ENCODE measurements at places on chromosomes 5 and 9.

- H3K27me3 ChIP-seq: peaks cover 12% of the 10 kb centered on the region
- peaks cover 16% of the 10 kb centered on the region for H3K4me1 ChIP-seq
Measured at GRCh38 chr9:134566936-134567335, 74.7 kb upstream of the COL5A1 start.

DNA sequence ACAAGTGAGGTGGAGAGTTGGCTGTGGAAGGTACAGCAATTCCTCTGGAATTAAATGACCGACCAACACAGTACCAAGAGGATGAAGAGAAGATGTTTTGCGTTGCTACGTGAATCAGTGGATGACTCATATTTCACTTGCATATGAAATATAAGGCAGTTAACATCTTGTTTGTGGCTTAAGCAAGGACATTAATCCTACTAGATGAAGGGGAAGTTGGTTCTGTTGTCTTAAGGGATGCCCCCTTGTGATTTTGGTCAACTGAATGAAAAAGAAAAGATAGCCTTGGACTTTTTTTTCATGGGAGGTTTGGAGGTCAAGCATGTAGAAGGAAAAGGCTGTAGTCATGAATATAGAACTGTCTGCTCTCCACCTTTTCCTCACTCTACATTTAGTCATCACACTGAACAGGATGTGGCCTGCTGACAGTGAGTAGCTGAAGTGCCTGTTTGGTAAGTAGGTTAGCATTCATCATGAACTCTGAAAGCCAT, 33.9 kb downstream of the VLDLR start:
- DNase-seq: no peak
- no peaks in the 10 kb centered on the region for H3K27me3 ChIP-seq
- H3K27ac ChIP-seq: no peak overlapping the region
- no peaks in the 10 kb centered on the region for H3K4me1 ChIP-seq

DNA sequence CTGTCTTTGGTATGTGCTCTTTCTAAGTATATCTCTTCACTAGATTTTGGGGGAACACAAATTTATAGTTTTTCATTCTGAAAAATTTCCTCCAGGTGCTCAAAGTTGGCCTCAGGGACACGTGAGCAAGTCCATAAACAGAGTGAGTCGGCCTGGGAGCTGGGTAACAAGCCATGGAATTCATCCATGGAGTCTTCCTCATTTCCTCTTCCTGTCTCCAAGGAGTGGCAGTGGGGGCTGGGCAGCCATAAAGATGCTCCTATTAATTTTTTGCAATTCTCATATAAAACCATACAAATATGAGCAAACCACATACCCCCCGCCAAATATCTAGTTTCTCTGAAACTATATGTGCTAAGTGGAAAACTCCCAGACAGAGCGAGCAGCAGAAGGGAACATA, 136.6 kb upstream of the OTULINL start:
- H3K4me3 ChIP-seq: peak overlapping the region; percentile 29
- peaks cover 14% of the 10 kb centered on the region for H3K36me3 ChIP-seq
- H3K4me1 ChIP-seq: peaks cover 100% of the 10 kb centered on the region
- H3K27ac ChIP-seq: peak overlapping the region; percentile 95

DNA sequence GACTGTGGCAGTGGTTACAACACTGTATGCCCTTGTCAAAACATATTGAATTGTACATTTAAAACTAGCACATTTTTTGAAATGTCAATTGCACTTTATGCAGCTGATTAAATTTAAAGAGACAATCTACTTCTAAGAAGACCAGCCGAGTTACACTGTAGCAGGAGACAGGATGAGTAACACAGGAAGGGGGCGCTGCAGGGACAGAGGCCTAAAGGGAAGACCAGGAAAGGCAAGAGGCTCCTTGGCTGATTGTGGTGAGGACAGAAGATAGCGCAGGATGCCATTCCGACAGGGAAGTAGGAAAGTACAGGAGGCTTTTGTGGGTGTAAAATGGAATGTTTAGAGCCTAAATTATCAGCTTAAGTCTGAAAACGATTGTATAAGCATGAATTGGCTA, 28.2 kb upstream of the PPP2R2B start:
- no peaks in the 10 kb centered on the region for H3K36me3 ChIP-seq
- H3K27me3 ChIP-seq: peaks cover 3% of the 10 kb centered on the region
- peaks cover 9% of the 10 kb centered on the region for H3K4me1 ChIP-seq
- H3K4me3 ChIP-seq: no peak overlapping the region

- H3K4me1 ChIP-seq: no peaks in the 10 kb centered on the region
- no peak for DNase-seq
- no peak overlapping the region for H3K4me3 ChIP-seq
- H3K27ac ChIP-seq: no peak overlapping the region
Measured at GRCh38 chr5:168513861-168514428, 15.2 kb upstream of the FBLL1 start.

- H3K27me3 ChIP-seq: no peaks in the 10 kb centered on the region
- H3K4me1 ChIP-seq: peaks cover 44% of the 10 kb centered on the region
- no peak overlapping the region for H3K4me3 ChIP-seq
- no peak for DNase-seq
- no peak overlapping the region for H3K27ac ChIP-seq
- H3K36me3 ChIP-seq: no peaks in the 10 kb centered on the region
Measured at GRCh38 chr5:82640916-82641315, 362.8 kb upstream of the RPS23 start.

DNA sequence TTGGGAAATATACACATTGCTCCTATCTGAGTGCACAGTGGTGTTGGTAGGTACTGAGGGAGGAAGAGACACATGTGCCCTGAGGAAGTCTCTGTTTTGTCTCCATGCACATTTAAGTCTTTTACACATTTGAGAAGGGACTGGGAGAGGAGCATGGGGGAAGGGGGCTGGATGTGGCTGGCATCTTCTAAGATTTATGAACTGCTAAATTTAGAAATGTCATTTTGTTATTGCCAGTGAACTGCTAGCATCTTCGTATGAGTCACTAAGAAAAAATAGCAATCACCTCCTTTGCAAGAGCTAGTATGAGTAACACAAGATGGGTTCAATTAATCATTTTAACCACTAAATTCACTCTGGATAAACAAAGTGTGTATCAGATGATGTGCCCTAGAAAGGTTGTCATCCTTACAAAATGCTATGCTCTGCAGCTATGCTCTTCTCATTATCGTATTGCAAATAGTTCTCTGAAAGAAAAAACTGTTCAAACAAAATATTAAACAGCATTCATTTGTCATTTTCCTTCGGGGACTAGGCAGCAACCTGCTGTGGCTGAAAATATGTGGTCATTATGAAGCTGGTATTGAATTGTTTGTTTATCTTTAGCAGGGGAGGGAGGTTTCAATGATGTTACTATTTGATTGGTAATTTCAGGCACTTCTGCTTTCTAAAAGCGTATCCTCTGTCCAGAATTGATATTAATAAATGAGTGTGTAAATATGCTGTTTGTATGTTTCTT, 236.5 kb downstream of the DMRTA1 start:
- peaks cover 21% of the 10 kb centered on the region for H3K4me1 ChIP-seq
- no peaks in the 10 kb centered on the region for H3K27me3 ChIP-seq
- DNase-seq: no peak
- H3K36me3 ChIP-seq: no peaks in the 10 kb centered on the region
- H3K4me3 ChIP-seq: no peak overlapping the region

GRCh38 chr9:69324549-69325401, at the start of gene ENTREP1:
Gene ENTREP1 (plus strand): TSS chr9:69325215. CDS start chr9:69325310, 95 bp downstream.
- H3K27ac ChIP-seq: no peak within 1 kb of the TSS
- peak; percentile 61 for DNase-seq
- H3K4me3 ChIP-seq: peak within 1 kb of the TSS; percentile 84
- H3K27me3 ChIP-seq: peaks cover 70% of the 10 kb centered on the region

DNA sequence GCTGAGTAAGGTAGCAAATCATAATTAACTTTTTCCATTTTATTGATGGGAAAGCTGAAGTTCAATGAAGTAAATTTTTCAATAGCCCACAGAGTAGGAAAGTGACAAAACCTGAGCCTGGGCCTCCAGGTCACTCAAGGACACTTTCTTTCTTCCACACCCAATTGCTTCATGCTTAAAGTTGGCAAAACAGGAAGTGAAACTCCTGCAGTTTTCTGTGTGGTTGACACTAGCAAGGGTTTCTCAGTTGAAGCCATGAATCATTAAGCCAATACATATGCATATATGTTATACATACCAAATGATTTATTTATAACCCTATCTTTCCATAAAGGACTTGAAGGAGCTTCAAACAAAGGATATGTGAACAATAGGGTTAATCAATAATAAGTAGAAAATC, 13.9 kb downstream of the TLR4 start:
- no peaks in the 10 kb centered on the region for H3K4me1 ChIP-seq
- no peak overlapping the region for H3K27ac ChIP-seq
- no peaks in the 10 kb centered on the region for H3K36me3 ChIP-seq
- H3K27me3 ChIP-seq: peaks cover 10% of the 10 kb centered on the region
- H3K4me3 ChIP-seq: no peak overlapping the region

- H3K27me3 ChIP-seq: no peaks in the 10 kb centered on the region
- DNase-seq: no peak
- H3K4me1 ChIP-seq: no peaks in the 10 kb centered on the region
- peaks cover 27% of the 10 kb centered on the region for H3K36me3 ChIP-seq
Measured at GRCh38 chr5:33583332-33583731, 142.6 kb downstream of the TARS1 start.

GRCh38 chr5:122141751-122142150, 12.4 kb downstream of the ZNF474 start:
- DNase-seq: no peak
- no peaks in the 10 kb centered on the region for H3K27me3 ChIP-seq
- no peak overlapping the region for H3K27ac ChIP-seq
- no peaks in the 10 kb centered on the region for H3K36me3 ChIP-seq
- no peaks in the 10 kb centered on the region for H3K4me1 ChIP-seq

- H3K27me3 ChIP-seq: no peaks in the 10 kb centered on the region
- no peak overlapping the region for H3K4me3 ChIP-seq
- H3K36me3 ChIP-seq: no peaks in the 10 kb centered on the region
- no peak overlapping the region for H3K27ac ChIP-seq
- DNase-seq: no peak
- H3K4me1 ChIP-seq: peaks cover 39% of the 10 kb centered on the region
Measured at GRCh38 chr9:18606281-18606680, 132.3 kb downstream of the ADAMTSL1 start.

- no peaks in the 10 kb centered on the region for H3K36me3 ChIP-seq
- DNase-seq: no peak
- H3K4me3 ChIP-seq: no peak overlapping the region
- peaks cover 12% of the 10 kb centered on the region for H3K27me3 ChIP-seq
- H3K4me1 ChIP-seq: no peaks in the 10 kb centered on the region
- no peak overlapping the region for H3K27ac ChIP-seq
Measured at GRCh38 chr9:98472216-98472615, 216.8 kb upstream of the TBC1D2 start.

DNA sequence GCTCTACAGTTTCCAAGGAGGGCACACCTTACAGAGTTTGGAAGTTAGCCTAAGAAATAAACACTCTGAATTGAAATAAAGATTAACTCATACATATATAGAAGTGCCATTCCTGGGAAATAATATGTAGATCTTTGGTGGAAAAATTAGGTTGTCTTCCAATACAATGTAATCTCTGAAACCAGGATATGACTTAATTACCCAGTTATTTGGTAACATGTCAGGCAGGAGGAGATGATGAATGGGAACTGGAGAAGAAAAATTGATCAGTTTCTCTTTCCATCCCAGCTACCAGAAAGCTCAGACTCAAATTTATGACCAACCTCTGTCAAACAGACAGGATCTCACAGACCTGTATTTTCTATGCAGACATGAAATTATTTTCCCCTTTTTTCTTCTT, 215.2 kb upstream of the SNX2 start:
- no peaks in the 10 kb centered on the region for H3K36me3 ChIP-seq
- no peak overlapping the region for H3K27ac ChIP-seq
- H3K4me1 ChIP-seq: peaks cover 6% of the 10 kb centered on the region
- H3K4me3 ChIP-seq: no peak overlapping the region

- DNase-seq: no peak
- peaks cover 4% of the 10 kb centered on the region for H3K27me3 ChIP-seq
- no peak overlapping the region for H3K4me3 ChIP-seq
- H3K4me1 ChIP-seq: peaks cover 11% of the 10 kb centered on the region
- H3K36me3 ChIP-seq: no peaks in the 10 kb centered on the region
Measured at GRCh38 chr9:19156026-19156474, 28.8 kb upstream of the PLIN2 start.

DNA sequence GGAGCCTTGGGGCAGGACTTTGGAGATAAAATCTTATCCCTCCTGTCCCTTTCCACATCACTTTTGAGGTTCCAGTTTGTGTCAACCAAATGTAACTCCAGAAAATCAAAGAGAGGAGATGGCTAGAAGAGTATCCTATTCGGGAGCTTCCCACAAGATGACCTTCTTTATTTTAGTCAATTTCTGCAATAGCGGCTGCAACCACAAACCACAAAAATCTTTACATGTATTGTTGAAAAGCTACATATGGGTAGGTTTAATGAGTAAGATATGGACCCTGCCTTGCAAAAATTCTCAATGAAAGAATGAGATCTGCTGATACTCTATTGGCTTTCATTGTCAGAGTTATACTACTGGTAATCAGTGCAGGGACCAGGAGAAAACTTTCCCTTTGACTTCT, 92.2 kb upstream of the MAMDC2 start:
- H3K4me1 ChIP-seq: no peaks in the 10 kb centered on the region
- H3K27ac ChIP-seq: no peak overlapping the region
- no peak overlapping the region for H3K4me3 ChIP-seq

DNA sequence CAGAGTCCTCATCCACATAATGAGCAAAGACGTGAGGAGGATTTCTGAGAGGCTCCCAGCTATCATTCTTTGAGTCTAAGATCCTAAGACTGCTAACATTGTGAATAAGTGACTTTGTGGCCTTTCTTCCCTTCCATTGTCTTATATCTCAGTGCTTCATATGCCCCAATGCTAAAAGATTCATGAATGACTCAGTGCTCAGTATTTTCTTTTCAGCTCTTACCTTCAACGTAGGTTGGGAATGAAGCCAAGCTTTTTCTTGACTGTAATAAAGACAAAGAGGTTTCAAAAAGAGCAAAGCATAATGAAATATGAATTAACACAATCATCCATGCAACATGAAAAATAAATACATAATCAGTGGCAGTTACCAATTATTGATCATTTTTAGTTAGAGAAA, 146.4 kb downstream of the ENTREP1 start:
- H3K27me3 ChIP-seq: peaks cover 3% of the 10 kb centered on the region
- no peak for DNase-seq
- no peak overlapping the region for H3K4me3 ChIP-seq
- H3K27ac ChIP-seq: no peak overlapping the region
- H3K36me3 ChIP-seq: no peaks in the 10 kb centered on the region

GRCh38 chr9:127405344-127406125, 8.6 kb downstream of the SLC2A8 start:
- H3K27ac ChIP-seq: peak overlapping the region; percentile 22
- no peaks in the 10 kb centered on the region for H3K4me1 ChIP-seq
- DNase-seq: no peak
- H3K4me3 ChIP-seq: no peak overlapping the region
- peaks cover 4% of the 10 kb centered on the region for H3K27me3 ChIP-seq
- H3K36me3 ChIP-seq: no peaks in the 10 kb centered on the region

DNA sequence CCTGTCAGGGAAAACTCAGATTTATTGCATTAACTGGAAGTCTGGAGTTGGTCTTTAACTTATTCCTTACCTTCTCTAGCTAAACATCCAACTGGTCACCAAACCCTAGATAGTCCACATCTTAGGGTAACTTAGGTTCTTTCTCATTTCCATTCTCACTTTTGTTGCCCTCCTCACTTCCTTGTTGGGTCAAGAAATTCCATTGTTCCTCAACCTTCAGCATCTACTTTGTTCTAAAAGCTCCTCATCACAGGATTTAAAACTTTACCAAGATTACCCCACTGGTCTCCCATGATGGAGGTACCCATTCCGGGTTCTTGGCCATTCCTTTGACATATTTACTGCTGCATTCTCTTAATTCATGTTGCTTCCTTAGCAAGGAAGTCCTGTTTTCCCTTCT, 32.1 kb downstream of the PTTG1 start:
- H3K27me3 ChIP-seq: peaks cover 9% of the 10 kb centered on the region
- H3K4me1 ChIP-seq: peaks cover 15% of the 10 kb centered on the region
- H3K36me3 ChIP-seq: no peaks in the 10 kb centered on the region
- no peak overlapping the region for H3K4me3 ChIP-seq
- no peak overlapping the region for H3K27ac ChIP-seq
- DNase-seq: no peak

All from nephron progenitor cell (in vitro differentiated cells).